GM04503 (cell line): ENCODE measurements at places on chromosomes 3 and 15.

DNA sequence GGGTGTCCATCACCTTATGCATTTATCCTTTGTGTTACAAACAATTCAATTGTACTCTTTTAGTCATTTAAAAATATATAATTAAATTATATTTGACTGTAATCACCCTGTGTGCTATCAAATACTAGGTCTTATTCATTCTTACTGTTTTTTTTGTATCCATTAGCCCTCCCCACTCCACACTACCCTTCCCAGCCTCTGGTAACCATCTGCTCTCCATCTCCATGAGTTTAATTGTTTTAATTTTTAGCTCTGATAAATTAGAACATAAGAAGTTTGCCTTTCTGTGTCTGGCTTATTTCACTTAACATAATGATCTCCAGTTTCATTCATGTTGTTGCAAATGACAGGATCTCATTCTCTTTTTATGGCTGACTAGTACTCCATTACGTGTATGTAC, 16.8 kb downstream of the C3orf20 start:
- no peak for DNase-seq

- no peak for DNase-seq
Measured at GRCh38 chr3:21783839-21784238, 32.8 kb upstream of the ZNF385D start.

DNA sequence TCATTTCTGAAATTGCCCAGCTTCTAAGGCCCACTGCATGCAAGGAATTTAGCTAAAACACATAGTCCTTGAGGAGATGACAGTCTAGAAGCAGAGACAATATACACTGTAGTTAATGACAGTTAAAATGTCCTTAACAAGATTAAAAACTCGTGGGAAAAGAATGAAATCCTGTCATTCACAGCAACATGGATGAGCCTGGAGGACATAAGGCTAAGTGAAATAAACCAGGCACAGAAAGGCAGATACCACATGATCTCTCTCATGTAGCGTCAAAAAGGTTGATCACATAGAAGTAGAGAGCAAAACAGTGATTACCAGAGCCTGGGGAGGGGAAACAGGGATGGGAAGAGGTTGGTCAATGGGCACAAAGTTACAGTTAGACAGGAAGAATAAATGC, 36.3 kb upstream of the GOLGA8J start:
- no peak for DNase-seq

GRCh38 chr3:118884748-118885206, 149.9 kb downstream of the IGSF11 start:
- DNase-seq = no peak

- DNase-seq = no peak
Measured at GRCh38 chr3:20108869-20109268, 68.6 kb downstream of the KAT2B start.

GRCh38 chr15:33329457-33329856, 18.7 kb downstream of the RYR3 start:
- DNase-seq = no peak

GRCh38 chr3:195563317-195563716, 20.2 kb upstream of the PPP1R2 start:
- no peak for DNase-seq

DNA sequence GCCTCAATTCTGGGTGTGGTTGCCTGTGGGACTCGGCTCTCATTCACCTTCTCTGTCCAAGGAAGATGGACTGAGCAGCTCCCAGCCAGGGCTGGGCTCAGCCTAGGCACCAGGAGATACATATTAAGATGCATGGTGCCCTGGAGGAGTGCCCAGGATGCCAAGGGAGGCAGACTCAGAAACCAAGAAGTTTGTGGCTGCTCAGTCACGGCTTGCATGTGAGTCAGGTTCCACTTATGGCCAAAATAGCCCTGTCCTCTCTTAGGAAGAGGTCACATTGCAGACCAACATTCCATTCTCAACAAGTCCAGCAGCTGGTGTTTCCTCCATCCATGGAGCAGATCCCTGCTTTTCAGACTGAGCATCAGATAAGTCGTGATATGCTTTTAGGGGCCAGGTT, 21.8 kb downstream of the CDCP1 start:
- peak; percentile 82 for DNase-seq

- no peak for DNase-seq
Measured at GRCh38 chr3:48432411-48433371, 2.8 kb upstream of the PLXNB1 start.

- no peak for DNase-seq
Measured at GRCh38 chr3:85652360-85652759, 693.6 kb downstream of the CADM2 start.

DNA sequence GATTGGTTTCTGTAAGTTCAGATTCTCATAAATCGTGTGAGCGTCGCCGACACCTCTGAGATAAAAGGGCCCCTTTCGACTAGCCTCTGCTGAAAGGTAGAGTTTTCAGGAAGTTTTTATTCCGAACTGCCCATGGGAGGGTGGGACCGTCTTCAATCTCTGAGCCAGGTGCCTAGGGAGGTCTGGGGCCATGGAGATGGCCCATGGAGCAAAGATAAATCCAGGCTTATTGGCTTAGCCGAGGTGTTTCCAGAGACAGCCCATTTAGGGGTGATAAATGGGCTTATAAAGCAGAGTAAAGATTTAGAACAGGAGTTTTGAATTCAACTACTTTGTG, 442 bp downstream of the QTRT2 start:
- no peak for DNase-seq

GRCh38 chr3:71129611-71130431, 453.7 kb downstream of the FOXP1 start:
- DNase-seq = peak; percentile 24

DNA sequence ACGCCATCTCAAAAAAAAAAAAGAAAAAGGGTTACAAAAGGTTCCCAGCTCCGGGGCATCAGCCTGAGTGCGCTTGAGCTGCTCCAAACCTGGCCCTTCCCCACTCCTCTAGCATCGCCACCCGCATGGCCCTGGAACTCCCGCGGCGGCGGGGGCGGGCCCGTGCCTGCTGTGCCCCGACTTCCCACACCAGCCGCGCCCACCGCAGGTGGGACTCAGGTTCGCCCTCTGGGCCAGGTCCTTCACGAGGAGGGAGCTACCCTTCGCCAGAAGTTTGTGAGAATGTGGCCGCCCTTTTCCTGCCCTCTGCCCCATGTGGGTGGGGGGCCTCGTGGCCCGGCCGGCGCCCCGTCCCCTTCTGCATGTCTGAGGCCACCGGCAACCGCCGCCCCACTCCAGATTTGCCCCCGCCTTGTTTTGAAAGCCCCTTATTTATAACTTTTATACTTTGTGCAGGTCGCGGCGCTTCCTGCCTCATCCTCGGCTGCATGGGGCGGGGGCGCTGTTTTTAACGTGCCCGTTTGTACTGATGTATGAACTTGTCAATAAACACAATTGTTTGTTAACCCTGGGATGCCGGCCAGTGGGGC, 507 bp upstream of the JMJD7 start:
- no peak for DNase-seq

DNA sequence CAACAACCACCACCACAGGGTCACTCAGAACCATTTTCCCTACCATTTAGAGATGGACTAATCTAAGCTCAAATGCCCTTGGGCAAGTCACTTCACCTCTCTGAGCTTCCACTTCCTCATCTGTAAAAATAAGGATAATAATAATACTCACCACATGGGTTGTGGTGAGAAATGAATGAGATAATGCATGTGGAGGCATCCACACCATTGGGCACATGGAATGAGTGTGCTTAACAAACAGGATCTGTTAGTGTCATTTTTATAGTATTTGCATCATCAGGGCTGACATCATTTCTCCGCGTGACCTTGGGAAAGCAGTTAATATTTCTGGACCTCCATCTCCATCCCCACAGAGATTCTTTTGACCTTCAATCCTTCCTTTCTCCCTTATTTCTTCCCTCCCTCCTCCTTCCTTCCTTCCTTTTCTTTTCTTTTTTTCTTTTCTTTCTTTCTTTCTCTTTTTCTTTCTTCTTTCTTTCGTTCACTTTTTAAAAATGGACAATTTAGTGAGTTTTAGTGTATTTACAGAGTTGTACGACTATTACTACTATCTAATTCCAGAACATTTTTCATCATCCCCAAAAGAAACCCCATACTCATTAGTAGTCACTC, 7.7 kb upstream of the RFT1 start:
- no peak for DNase-seq

DNA sequence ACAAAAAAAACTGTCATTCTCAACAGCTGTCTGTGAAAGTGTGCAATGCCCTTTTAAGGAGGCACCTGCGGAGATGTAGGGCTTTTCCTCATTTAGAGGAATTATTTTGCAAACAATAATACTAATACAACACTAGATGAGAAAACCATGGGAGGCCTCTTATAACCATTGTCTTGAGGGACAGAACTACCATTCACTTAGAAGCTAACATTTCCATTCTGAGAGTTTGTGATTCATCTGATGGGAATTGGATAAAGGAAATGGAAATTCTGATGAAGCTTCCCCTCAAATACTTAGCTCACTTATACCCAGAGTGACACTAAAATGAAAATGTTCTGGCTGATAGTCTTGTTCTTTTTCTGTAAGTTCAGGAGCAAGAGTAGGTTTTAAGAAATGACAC, 147.7 kb downstream of the CADPS start:
- no peak for DNase-seq

DNA sequence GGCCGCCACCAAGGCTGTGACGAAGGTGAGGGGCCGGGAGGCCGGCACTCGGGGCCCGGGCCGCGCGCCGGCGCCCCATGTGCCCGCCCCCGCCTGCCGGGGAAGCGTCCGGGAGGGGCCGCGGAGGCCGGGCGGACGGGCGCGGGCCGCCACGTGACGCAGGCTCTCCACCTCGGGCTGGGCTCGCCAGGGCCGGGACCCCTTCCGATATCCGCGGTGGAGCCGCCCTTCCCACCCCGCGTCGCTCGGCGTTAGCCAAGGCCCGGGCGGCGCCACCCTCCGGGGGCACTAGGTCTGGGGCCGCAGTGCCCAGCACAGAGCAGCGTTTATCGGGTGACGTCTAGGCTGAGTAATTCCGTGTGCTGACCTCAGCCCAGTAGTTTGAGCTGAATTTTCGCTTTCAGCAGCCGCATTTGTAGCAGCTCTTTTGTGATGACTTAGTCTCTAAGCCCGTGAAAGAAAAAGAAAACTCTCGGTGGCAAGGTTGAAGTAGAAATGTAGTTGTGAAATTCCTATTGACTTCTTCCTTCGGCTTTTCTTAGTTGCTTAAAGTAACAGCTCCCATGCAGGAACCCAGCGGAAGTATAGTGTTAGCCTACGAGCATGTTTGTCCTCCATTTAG, 885 bp downstream of the CDV3 start:
- DNase-seq = no peak

DNA sequence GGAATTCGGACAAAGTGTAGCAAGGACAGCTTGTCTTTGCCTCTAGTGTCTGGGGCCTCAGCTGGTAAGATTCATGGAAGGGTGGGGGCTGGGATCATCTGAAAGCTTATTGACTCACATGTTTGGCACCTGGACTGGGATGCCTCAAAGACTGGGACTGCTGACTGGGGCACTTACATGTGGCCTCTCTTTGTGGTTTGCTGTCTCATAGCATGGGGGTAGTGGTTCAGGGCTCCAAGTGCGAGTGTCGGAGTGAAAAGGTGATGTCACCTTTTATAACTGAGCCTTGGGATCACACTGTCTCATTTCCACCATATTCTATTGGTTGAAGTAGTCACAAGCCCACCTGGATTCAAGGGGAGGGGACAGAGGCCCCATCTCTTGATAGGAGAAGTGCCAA, 6.8 kb downstream of the MFSD1 start:
- peak; percentile 56 for DNase-seq

- DNase-seq = no peak
Measured at GRCh38 chr3:136078421-136079364, 113.2 kb downstream of the PPP2R3A start.

- DNase-seq = no peak
Measured at GRCh38 chr3:72460205-72461174, 387.8 kb downstream of the SHQ1 start.

DNA sequence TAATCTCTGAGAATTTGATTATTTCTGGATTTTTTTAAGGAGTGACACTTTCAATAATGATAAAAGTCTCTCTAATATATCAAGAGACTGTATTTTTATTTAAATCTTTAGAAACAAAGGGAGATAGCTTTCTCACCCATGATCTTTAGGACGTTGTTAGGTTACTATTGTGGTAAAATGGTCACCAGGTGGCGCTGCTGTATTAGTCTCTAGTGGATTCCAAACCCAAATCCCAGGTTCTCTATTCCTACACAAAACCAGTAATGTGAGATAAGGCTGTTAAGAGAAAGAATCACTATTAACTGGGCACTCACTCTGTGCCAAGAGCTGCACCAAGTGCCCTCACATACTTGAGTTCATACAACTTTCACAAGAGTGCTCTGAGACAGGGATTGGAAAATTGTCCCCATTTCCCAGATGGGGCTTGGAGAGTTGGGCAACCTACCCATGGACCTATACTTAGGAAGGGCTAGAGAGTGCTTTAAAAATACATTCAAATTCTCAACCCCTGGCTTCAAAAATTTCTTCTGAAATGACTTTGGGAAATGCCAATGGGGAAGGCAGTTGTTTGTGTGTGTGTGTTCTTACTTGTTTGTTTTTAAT, 593.4 kb upstream of the TGFBR2 start:
- DNase-seq = peak; percentile 14

- DNase-seq = no peak
Measured at GRCh38 chr3:52532838-52533622, 627 bp downstream of the NT5DC2 start.

- DNase-seq = no peak
Measured at GRCh38 chr3:16456784-16457415, 56.6 kb downstream of the RFTN1 start.

GRCh38 chr15:87155771-87156170, 1076.1 kb downstream of the AGBL1 start:
- DNase-seq = no peak

DNA sequence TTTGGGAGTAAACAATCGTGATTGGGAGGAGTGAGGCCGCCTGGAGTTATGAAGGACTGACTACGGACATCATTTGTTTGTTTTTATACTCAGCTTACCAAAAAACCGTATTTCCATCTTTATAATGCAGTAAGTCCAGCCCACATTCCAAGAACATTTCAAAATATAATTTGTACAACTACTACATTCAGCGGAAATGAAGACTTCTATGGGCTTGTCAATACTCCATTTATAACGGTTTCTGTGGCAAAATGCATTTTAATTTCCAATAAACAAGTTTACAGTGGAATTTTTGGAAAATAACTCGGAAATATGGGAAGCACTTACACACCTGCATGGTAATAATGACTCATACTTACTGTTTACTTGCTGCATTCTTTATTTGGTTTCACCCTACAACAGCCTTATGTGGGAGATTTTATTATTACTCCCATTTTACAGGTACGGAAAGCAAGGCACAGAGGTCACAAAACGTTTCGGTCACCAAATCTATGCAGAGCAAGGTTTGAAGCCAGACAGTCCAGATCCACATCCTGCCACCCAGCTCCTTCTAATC, 62.3 kb downstream of the LDHAL6B start:
- no peak for DNase-seq

GRCh38 chr3:175108613-175109151, 249.5 kb downstream of the NAALADL2 start:
- no peak for DNase-seq

GRCh38 chr3:128351546-128351945, 115.1 kb downstream of the DNAJB8 start:
- no peak for DNase-seq
